Naive thymus-derived CD8-positive, alpha-beta T cell (primary cell): ENCODE measurements at places on chromosomes 2 and 18. TPM values are rescaled to one million over a fixed set of nuclear protein-coding genes. Genes with fewer than 3 reads are reported as not detected.

The PCARE gene
- total RNA-seq, result not detected

The SNORC gene
- total RNA-seq, result 4.0 TPM

The RGPD5 gene
- 111 TPM for total RNA-seq

The CFAP65 gene
- not detected for total RNA-seq

The LOXHD1 gene
- total RNA-seq, result 0.39 TPM
